Hematopoietic multipotent progenitor cell treated with erythropoietin and hydrocortisone succinate and interleukin-3 and kit ligand, for 17 days (in vitro differentiated cells): ENCODE measurements at places on chromosomes 1 and 21.
A peak's percentile ranks its signal among the peaks of the same experiment; 100 is the strongest.

GRCh38 chr1:90721210-90722194 is 4.4 kb upstream of the BARHL2 start:
- DNase-seq, result peak; percentile 30

DNA sequence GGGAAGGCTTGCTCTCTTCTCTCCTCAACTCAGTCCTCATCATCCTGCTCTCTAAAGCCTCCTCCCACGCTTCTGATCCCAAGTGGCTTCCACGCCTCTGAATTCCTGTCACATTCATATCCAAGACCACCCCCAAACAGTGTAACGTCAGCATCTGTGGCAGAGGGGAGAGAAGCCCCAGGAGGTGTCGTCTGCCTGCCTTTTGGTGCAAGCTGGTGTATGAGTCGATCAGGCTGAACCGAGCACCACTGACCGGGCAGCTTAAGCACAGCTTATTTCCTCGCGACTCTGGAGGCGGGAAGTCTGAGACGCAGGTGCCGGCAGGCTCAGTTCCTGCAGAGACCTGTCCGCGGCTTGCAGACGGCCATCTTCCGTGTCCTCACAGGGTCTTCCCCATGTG is 123.8 kb upstream of the RAB4A start:
- no peak for DNase-seq

- DNase-seq, result no peak
These were observed 125.5 kb upstream of the HNRNPU start for GRCh38 chr1:244989813-244990212.

DNA sequence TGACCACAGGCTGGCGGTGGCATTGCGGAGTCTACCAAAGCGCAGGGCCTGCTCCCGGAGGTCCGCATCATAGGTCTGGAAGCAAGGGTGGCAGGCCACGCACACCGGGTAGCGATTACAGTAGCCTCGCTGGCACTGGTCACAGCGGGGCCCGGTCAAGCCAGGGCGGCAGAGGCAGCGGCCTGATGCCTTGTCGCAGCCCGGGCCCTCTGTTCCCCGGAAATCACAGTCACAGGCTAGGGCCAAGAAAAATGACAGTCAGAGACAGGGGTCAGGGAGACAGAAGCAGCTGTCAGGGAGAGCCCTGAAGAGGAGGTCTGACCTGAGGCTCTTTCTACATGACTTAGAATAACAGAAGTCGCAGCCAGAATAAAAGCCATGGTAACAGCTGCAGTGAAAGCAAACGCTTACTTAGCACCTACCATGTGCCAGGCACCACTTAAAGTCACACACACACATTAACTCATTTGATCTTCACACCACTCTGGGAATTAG is 26.4 kb downstream of the LAMB3 start:
- no peak for DNase-seq

DNA sequence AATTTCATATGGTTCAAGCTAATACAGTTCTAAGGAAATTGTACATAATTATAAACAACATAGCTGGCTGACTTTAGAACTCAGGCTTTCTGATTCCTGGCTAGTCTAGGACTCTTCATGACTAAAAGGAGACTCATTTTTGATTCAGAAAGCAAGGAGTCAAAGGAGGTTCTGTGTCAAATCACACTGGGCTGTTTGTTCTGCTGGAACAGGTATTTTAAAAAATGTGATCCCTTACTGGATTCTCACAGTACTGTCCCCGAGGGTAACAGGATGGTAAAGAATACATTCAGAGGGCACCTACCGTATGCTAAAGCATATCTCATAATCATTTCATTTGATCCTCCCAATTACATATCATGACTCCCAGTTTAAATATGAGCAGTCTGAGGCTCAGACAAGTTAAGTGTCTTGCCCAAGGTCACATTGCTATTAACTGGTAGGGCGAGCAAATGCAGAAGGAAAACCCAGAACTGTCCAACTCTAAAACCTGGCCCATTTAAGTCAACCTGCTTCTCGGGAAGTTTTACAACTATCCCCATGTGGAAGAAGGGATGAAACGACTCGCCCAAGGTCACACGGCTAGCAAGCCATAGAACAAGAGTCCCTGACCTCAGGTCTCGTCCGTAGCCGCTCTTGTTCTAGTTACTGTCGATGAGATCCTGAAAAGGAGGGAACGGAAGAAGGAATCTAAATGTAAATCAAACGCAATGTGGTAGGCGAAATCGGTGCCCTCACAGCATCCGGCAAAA is 675 bp downstream of the MYSM1 start:
- DNase-seq, result no peak

- no peak for DNase-seq
These were observed 95.5 kb downstream of the ZFYVE9 start for GRCh38 chr1:52237430-52237829.

DNA sequence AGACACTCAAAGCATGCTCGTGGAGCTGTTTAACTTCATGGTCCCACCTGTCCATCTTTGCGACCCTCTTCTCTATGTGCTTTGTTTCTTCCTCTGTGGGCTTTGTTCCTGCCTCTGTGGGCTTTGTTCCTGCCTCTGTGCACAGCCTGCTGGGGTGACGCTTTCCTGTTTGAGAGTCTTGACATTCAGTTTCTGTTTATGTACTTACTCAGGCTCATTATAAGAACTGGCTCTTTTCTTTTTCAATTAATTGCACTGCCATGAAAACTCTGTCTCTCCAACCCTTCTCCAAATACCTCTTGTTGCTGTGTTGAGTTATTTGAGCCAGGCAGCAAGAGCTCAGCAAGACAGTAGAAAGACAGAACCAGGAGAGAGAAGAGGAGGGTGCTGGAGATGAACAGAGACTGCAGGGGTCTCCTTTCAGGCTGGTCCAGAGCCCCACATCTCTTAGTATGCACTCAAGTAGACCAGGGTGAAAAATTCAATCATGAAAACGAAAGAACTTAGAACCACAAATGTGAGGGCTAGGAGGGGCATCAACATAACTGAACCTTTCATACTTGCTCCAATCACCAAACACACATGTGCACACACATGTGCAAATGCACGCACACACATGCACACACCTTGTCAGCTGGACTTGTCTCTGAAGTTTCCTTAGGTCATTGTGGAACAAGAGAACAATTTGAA is 88.3 kb upstream of the SGIP1 start:
- no peak for DNase-seq

DNA sequence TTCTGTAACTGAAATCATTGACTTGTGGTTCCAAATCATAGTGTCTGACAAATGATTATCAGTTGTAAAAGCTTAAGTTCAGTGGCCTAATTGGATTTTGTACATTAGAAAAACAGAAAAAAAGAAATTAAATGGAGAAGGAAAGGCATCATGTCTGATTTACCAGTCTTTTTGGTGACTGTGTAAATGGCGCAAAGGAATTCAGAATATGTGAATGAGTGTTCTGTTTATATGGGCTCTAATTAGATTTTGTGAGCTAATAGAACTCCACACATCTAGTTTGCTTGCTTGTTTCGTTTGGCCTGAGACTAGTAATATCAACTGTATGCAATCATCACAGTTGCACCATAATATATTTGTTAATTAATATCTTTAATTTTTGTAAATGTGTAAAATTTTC is 151.7 kb downstream of the PLA2G4A start:
- DNase-seq, result no peak

- DNase-seq, result no peak
These were observed 5.0 kb downstream of the SLC25A44 start for GRCh38 chr1:156198831-156199349.

- no peak for DNase-seq
These were observed 35.5 kb upstream of the RABGAP1L start for GRCh38 chr1:174123843-174124242.

GRCh38 chr1:22206551-22207125 is 63.7 kb upstream of the WNT4 start:
- DNase-seq, result no peak

GRCh38 chr1:154440036-154440804 is 35.1 kb downstream of the IL6R start:
- DNase-seq, result no peak

DNA sequence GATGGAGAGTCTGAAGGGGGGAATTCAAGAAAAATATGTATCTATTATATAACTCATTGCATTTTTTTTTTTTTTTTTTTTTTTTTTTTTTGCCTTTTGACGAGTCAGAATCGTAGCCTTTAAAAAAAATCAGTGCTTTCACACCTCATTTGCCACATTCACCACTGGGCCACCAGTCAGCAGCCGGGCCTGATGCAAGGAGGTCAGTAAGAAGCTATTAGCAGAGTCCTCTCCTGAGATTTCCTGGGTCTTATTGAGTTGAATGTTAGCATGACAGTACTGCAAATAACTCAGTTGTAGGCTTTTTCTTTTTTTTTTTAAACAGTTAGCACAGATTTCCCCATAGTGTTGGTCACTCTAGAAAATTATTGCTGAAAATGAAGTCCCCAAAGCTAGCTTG is 139.8 kb downstream of the SPATA17 start:
- no peak for DNase-seq

GRCh38 chr1:21749859-21750468 is 33.0 kb downstream of the USP48 start:
- DNase-seq, result no peak

GRCh38 chr1:74571891-74572290 is 59.5 kb upstream of the LRRC53 start:
- no peak for DNase-seq
